ENCODE measurements at places on chromosomes 7 and 10.

- peak; percentile 1 for DNase-seq
These were observed 315.3 kb downstream of the LHFPL3 start for GRCh38 chr7:104643587-104644217.

- DNase-seq, result no peak
These were observed at the start of gene IFIT2 for GRCh38 chr10:89301721-89302445. Gene IFIT2, plus strand, starts transcription at chr10:89302046. Its CDS starts 78 bp downstream, at chr10:89302124.

- no peak for DNase-seq
These were observed 44.9 kb downstream of the TMEM178B start for GRCh38 chr7:141118767-141119166.

DNA sequence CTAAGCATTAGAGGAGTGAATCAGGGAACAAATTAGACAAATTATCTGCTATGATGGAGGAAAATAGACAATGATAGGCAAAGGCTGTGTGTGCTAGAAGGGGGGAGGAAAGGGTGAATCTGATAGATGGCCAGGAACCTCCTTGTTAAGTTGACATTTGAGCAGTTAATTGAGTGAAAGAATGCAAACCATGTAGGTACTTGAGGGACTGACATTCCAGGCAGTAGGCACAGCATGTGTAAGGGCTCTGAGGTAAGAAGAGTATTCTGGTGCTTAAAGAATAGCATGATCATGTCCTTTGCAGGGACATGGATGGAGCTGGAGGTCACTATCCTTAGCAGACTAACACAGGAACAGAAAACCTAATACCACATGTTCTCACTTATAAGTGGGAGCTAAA is 48.6 kb upstream of the TES start:
- no peak for DNase-seq

GRCh38 chr7:48638041-48638440 is 286.3 kb upstream of the CDC14C start:
- DNase-seq, result no peak

DNA sequence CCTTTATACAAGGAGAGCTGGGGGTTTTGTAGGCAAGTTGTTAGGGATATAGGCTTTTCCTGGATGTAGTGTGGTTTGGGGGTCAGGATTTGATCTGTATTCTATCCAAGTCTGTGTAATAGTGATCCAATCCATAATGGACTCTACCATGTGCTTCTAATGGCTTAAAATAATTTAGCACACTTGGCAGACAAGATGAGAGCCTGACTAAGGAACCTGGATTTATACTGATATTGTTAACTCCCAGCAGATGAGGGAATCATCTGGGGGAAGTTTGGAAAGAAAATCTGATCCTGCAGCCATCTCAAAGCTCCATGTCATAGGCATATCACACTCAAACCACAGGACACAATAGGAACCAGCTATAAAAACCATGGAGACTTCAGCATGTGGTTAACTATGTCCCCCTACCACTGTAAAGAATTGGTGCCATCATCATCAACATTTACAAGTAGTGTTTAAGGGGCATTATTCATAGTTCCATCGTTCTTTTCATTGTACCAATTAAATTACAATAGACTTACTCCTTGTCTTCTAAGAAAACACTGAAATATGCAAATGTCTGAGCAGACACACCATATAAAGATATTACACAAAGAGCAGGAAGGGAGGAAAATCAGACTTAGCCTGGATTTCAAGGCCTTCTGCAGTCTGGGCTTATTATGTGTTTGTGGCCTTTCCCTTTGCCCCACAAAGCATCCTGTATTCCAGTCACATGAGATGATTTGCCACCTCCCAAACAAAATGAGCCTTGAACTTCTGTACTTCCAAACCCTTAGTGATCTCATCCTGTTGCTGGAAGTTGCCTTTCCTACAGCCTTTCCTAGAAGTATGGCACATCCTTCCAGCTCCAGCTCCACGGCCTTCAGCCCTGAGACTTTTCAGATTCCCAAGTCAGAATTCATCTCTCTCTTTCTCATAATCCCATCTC is 22.5 kb upstream of the HPS1 start:
- DNase-seq, result no peak

- DNase-seq, result no peak
These were observed 478.6 kb downstream of the PLXNA4 start for GRCh38 chr7:132097550-132098134.
